ENCODE measurements at places on chromosomes 6 and 20. TPM values are rescaled to one million over a fixed set of nuclear protein-coding genes. Genes with fewer than 3 reads are reported as not detected.

GRCh38 chr6:84093441-84094435, 60.2 kb downstream of the MRAP2 start:
- no peak for DNase-seq

C4B gene
- total RNA-seq: 2.2 TPM

DNA sequence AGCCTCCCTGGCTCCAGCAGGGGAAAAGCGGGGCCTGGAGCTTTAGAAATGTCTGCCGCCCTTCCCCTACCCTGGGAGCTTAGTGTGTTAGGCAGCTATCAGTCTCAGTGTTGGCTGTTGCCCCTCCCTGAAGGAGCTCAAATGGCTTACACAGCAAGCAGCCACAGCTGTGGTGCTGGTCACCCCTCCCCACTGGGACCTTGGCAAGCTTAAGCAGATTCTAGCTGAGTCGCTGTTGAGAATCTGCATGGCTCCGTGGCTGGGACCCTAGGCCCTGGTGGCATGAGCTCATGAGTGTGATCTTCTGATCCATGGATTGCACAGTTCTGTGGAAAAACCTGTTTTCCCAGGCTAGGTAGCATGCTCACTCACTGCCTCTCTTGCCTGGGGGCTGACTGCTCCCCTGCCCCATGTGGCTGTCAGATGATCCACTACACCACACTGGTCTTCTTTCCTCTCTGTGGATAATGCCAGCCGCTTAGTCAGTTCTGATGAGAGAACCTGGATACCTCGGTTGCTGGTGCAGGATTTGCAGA, 714.0 kb downstream of the MAFB start:
- DNase-seq: no peak

DNA sequence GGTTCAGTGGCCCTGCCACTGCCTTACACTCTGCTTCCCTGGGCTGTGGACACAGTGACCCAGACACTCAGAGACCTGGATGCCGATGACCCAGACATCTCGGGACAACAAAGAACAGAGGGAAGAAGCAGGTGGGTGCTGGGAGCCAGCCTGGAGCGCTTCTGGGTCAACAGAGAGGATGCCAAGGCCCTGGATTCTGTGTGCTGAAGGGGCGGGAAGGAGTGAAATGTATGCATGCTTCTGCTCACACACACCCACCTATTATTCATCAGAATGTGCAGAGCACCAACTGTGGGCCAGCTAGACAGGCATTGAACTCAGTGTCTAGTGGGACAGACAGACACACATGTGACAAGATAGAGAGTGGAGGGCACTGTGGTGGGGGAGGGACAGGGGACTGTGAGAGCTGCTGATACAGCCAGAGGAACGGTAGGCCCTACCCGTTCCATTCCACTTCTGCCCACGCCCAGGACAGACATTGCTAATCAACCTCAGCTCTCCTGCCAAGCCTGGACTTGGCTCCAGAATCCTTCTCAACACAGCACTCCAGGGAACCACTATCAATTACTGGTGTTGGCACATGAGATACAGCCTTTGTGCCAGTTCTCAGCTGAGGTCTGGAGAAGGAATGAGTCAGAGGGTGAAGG, 20.2 kb downstream of the KCNK15 start:
- no peak for DNase-seq

- DNase-seq: no peak
Observed at GRCh38 chr20:32059189-32059588, 7.1 kb downstream of the HCK start.

BTNL2 gene
- not detected for total RNA-seq

EXOC2 gene
- 44.6 TPM for total RNA-seq

- DNase-seq: no peak
Observed at GRCh38 chr6:15387118-15387517, 141.2 kb downstream of the JARID2 start.

POPDC3 gene
- total RNA-seq: not detected

- DNase-seq: no peak
Observed at GRCh38 chr6:104699593-104700329, 160.0 kb downstream of the HACE1 start.

DNA sequence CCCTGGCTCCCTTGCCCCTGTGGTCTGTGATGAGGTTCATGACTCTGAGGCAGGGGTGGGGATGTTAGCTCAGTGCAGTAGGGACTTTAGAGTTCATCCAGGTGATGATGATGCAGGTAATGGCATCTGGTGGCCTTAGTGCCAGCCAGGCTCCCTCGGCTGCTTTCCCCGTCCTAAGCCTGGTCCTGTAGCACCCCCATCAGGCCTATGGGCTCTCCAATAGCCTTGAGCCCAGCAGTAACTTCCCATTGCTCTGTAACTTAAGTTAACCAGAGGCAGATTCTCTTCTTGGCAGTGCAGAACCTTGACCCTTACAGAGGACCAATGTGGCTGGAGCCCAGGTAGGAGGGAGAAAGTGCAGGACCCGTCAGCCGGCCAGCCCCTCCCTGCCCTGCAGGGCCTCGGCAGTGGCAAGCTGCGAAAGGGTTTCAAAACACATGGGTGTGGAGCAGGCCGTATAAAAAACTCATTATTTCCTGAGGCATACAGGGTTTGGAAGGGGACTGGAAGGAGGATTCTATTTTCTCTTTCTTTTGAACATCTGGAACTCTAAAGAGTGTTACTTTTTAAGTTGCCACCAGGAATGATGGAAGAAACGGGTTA, 406.9 kb downstream of the CDH26 start:
- no peak for DNase-seq

PRL gene
- total RNA-seq: not detected

- DNase-seq: no peak
Observed at GRCh38 chr6:34559651-34560365, 3.7 kb upstream of the SPDEF start.

- DNase-seq: no peak
Observed at GRCh38 chr20:61937146-61937962, 128.3 kb downstream of the TAF4 start.

- DNase-seq: no peak
Observed at GRCh38 chr6:125728739-125729138, 20.7 kb upstream of the HEY2 start.

DNA sequence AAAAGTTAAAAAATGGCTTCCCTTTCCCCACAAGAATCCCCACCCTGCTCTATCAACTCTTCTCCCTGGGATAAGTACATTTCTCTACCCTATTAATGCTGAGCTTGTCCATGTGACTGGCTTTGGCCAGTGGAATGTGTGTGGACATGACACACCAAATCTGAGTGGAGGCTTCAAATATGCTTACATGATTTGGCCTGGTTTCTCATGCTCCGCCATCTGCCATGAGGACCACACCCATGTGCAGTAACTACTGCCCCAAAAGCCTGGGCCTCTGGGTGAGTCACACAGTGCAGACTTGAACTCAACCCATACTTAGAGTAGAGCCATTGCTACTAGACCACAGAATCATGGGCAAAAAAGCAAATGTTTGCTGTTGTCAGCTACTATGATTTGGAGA, 65.4 kb downstream of the PRND start:
- no peak for DNase-seq
